ENCODE measurements at places on chromosomes 3 and 15.

- no peak for DNase-seq
These were observed 1.5 kb downstream of the NICN1 start for GRCh38 chr3:49427586-49427985.

DNA sequence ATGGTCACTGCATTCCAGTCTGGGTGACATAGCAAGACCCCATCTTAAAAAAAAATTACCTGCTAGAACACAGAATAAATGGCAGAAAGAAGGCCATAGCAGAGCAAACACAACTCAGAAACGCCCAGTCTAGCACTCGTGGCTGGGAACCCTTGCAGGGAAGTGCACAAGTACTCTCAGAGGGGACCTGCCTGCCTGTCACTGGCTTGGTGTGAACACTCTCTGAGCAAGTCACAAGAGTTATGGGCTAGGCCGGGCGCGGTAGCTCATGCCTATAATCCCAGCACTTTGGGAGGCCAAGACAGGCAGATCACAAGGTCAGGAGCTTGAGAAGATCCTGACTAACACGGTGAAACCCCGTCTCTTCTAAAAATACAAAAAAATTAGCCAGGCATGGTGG, 17.2 kb downstream of the SFMBT1 start:
- DNase-seq: no peak

DNA sequence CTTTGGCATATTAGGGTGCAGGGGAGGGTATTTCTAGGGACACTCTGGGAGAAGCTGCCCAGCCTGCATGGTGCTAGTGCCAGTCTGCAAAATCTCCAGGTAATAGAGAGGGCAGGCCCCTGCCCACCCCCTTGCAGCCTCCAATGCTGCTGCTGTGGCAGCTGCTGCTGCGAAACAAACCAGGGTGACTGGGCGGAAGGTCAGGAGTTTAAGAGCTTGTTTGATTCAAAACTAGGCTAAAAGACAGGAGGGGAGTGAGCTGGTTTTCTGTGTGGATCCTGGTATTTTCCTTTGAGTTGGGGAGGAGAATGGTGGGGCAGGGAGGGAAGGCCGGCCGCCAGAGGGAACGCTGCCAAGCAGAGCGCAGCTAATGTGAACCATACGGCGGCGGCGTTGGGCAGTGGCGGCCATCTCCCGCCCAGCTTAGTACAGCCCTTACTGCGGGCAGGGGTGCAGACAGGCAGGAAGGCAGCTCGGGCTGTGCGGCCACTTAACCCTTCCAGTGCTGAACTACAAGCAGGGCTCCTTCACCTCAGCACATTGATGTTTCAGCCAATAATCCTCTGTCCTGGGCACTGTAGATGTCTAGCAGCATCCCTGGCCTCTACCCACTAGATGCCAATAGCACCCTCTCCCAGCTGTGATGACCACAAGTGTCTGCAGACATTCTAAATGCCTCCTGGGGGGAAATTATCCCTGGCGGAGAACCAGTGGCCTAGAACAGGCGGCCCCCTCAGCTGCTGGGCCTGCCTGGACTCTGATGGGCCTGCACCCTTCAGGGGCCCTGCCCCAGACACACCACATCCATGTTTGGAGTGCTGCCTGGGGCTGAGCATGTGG, 125.7 kb downstream of the EEFSEC start:
- DNase-seq: peak; percentile 60

DNA sequence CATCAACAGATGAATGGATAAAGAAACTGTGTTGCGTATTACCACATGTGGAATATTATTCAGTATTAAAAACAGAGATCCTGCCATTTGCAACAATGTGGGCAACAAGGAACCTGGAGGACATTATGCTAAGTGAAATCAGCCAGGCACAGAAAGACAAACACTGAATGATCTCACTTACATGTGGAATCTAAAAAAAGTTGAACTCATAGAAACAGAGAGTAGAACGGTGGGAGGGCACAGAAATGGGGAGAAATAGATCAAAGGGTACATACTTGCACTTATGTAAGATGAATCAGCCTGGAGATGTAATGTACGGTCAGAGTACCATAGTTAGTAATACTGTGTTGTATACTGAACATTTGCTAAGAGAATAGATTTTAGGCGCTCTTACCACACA, 29.8 kb upstream of the MUC13 start:
- no peak for DNase-seq

- DNase-seq: no peak
These were observed 37.4 kb downstream of the SHQ1 start for GRCh38 chr3:72810659-72811434.

DNA sequence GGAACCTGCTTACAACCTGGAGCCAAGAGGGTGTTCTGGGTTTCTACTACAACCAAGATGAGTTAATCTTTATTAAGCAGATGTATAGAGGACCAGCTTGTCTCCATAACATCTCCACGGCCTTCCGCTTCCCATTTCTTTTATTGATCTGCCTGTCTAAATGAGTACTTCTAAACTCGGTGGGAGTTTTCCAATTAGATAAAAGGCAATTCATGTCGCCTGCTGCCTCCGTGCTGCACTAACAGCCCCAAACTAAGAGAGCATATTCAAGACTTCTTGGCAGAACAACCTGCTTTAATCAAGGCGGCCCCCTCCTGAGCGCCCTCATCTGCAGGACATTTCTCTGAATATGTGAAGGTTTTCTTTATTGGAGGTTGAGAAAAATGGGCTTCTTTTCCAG, 270.1 kb downstream of the PDCD6IP start:
- DNase-seq: no peak

DNA sequence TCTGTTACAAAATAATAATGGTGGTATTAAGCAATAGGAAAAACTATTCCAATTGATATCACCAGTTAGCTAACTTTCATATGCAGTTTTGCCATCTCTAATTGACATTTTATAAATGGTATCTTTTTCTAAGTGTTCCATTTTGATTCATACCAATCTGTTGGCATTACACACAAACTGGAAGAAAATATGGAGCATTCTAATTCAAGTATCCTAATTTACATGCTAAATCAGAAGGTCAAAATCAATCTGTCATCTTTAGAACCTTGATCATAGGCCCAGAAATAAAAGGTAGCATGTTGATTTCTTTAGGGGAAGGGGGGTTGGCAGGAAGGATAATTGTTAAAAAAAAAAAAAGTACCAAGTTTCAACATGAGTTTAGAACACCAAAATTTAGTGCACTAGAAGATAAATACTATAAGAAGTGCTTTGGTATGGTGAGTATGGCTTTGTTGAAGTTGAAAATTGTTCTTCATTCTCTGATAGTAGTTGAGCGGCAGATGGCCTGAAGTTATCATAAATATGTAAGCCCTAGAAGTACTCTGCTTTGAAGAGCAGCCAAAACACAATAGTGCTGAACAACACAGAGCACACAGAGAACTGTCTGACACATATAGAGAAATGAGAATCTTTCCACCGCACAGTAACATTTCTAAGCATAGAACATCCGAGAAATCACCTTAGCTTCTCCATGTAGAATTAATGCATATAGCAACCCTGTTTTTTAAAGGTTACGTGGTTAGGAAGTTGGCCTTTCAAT, 130.1 kb downstream of the TAFA4 start:
- no peak for DNase-seq

GRCh38 chr3:116443191-116443661, 2.1 kb downstream of the LSAMP start:
- DNase-seq: no peak

DNA sequence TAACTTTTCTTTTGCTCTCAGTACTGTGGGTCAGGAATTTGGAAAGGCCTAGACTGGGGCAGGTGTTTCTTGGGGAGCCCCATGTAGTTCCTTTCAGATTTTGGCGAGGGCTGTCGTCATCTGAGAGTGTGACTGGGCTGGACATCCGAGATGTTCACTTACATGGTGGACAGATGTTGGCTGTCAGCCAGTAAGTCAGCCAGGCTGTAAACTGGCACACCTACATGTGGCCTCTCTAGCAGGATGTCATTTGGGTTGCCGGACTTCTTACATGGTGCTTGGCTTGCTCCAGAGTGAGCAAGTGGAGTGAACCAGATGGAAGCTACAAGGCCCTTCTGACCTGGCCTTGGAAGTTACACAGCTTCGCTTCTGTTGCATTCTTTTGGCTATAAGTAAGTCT, 20.7 kb downstream of the TATDN2 start:
- no peak for DNase-seq

GRCh38 chr15:39016706-39017105, 452.1 kb upstream of the RASGRP1 start:
- DNase-seq: no peak

DNA sequence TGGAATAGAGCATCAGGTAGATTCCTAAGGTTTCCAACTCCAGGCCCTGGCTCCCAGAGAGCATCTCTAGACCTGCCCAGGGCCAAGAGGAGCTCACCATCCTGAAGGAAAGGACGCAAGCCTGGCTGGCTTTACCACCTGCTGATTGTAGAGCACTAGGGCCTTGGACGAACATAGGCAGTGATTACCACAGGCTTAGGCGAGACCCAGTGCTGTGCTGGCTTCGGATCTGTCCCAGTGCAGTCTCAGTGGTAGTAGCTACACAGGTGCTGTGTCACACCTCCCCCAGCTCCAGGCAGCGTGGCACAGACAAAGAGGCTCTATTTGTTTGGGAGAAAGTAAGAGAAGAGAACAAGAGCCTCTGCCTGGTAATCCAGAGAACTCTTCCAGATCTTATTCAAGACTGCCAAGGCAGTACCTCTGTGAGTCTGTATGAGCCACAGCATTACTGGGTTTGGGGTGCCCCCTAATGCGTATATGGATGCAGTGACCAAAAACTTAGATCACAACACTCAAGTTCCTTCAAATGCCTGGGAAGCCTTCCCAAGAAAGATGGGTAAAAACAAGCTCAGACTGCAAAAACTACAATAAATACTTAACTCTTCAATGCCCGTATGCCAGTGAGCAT, 25.4 kb downstream of the ISG20 start:
- no peak for DNase-seq

- no peak for DNase-seq
These were observed 217.0 kb upstream of the TLE3 start for GRCh38 chr15:70314688-70315087.

DNA sequence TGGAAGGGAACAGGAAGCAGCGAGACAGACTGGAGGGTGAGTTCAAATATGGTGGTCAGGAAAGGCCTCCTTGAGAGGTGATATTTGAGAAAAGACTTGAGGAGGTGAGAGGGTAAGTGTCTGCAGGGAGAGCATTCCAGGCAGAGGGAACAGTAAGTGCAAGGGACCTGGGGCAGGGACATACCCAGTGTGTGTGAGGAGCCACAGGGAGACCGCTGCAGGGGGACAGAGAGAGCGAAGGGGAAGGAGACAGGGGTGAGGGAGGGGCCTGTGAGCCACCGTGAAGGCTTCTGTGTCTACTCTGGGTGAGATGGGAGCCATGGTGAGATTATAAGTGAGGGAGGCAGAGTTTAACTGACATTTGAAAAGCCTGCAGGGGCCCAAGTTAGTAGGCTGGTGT, 38.0 kb downstream of the WNT7A start:
- DNase-seq: no peak

- DNase-seq: no peak
These were observed 24.6 kb upstream of the SACM1L start for GRCh38 chr3:45664578-45664977.

Measured in AG09309 (cell line).